ENCODE measurements at places on chromosomes 7 and 10.

DNA sequence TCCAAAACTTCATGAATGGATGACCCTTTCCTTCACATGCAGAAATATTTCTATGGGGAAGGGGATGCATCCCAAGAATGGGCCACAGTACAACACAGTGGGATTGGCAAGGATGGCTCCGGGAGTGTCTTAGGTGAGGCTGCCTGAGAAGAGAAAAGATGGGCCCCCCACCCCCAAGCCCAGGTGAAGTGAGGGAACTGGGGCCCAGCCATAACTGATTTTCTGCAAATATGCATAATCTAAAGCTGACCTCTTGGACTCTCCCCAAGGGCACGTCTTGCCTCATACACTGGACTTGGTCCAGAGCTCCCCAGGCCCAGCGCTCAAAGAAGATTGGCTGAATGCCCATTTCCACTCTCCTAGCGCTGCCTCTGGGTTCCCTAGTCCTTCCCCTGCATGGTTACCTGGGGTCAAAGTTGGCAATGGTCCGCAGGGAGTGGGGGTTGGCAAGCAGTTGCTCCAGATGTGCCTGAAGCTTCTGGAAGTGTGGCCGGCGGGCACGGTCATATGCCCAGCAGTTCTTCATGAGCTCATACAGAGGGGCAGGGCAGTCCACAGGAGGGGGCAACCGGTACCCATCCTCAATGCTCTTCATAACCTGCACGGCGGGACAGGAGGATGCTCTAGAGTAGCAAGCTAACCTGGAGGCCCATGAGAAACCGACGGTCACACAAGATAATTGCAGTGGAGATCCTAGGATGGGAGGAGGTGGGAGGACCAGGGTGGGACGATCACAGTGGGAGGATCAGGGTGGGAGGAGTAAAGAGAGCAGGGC lies 12.3 kb downstream of the ZYX start:
- DNase-seq, result no peak

- DNase-seq, result no peak
Measured at GRCh38 chr10:44956226-44956625, 3.4 kb upstream of the RASSF4 start.

DNA sequence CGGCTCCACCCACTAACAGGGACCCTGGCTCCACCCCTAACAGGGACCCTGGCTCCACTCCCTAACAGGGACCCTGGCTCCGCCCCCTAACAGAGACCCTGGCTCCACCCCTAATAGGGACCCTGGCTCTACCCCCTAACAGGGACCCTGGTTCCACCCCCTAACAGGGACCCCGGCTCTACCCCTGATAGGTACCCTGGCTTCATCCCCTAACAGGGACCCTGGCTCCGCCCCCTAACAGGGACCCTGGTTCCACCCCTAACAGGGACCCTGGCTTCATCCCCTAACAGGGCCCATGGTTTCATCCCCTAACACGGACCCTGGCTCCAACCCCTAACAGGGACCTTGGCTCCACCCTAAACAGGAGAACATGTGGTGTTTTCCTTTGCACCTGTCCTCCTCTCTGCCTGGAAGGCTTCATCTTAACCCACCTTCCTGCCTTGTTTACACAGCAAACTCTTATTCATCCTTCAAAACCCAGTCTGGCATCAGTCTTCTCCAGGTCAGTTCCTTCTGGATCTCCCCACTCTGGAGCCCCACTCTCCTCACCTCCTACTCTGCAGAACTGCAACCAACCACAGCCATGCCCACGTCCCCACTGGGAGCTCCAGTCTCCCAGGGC lies 58.0 kb downstream of the CHST15 start:
- DNase-seq, result no peak

- DNase-seq, result no peak
Measured at GRCh38 chr10:94725871-94726270, 36.6 kb upstream of the CYP2C19 start.

GRCh38 chr7:55174856-55175255 lies 156.0 kb downstream of the EGFR start:
- no peak for DNase-seq

Measured in SJCRH30 (cell line).